ENCODE measurements at places on chromosomes 16 and 17.
A peak's percentile ranks its signal among the peaks of the same experiment; 100 is the strongest.

DNA sequence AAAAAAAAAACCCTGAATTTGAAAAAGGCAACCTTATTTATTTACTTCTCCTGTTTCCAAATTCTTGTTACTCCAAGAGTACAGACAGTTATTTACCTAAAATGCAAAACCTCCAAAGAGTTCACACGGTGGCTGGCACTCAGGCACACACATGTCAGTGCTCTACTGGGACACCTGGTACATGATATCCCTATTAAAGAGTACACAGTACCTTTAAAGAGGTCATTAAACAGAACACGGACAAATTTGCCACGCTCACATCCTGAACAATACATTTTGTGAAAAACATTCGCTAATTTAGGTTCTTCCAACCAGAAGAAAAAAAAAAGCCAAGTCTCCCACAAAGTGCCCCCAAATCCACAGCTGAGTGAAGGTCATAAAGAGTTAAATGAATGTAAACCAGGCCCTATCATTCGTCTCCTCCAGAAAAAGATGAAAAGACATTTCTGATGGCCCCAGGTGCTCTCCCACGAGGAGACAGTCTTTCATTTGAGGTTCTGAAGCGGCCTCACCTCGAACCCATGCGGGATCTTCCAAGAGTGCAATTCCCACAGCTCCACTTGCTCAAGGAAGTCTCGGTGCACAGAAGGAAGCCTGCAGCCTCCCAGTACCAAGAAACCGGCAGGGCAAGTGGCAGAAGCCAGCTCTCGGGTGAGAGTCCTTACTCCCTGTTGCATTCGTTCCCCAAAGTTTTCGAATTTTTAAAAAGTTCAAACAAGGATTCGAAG, 993 bp downstream of the ERN1 start:
- DNase-seq, result peak; percentile 65

DNA sequence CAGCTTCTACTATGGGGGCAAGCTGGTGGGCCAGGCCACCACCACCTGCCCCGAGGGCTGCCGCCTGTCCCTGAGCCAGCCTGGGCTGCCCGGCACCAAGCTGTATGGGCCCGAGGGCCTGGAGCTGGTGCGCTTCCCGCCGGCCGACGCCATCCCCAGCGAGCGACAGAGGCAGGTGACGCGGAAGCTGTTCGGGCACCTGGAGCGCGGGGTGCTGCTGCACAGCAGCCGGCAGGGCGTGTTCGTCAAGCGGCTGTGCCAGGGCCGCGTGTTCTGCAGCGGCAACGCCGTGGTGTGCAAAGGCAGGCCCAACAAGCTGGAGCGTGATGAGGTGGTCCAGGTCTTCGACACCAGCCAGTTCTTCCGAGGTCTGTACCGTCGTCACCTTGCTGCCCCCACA, 19.5 kb downstream of the IRF8 start:
- no peak for DNase-seq

- peak; percentile 49 for DNase-seq
These were observed 38.5 kb downstream of the IGF2BP1 start for GRCh38 chr17:49035470-49036269.

DNA sequence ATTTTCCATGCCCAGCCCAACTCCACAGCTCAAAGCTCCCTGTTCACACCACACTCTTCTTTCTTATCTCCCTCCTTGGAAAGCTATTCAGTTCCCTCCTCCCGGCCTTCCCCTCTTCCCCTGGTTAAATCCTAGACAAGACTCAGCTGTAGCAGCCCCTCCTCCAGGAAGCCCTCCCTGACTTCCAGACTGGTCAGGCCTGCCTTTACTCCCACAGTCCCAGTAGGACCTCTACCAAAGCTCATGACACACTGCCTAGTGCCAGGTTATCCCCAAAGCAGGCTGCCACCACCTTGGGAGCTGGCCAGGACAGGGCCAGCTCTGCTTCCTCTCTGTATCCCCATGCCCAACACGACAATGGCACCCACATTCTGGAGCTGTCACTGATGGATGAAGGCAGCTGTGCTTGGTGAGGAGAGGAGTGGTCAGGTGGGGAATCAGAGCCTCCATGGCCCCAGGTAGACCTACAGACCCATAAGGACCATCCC, 50.0 kb downstream of the BEAN1 start:
- no peak for DNase-seq

DNA sequence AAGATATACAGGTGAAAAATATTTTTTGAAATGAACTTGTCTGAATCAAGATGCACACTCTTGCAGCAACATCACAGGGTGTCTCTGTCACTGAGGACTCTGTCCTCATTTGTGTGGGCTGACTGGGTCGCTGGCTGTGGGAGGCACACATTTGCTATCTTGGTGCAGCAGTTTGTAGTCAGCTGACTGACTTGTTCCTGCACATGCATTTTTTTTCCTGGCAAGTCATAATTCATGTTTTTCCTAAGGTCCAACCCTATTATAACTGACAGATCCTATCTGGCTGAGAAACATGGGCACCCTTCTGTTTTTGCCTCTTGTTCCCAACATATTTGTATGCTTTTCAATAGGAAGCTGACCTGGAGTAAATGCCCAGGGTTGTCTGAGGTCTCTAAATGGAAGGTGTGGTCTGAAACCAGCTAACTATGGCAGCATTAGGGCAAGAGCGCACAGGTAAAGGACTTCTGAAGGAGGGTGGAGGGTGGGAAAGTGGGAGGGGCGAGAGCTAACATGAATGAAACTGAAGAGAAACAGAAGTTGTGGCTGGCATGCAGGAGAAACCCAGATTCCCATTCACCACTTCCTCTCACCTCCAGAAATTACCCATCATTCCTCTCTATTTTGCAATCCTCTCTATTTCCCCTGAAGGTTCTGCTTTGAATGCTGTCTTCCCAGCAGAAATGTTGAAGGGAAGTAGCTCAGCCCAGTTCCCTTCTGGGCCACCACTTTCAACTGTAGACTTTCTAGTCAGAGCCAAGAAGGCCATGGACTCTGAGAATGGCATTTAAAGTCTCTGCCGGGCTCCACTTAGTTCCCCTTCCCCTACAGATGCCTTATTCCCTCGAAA, 166.1 kb downstream of the PRKCA start:
- DNase-seq, result peak; percentile 50

GRCh38 chr17:6109536-6109935, 39.4 kb downstream of the WSCD1 start:
- DNase-seq, result no peak

DNA sequence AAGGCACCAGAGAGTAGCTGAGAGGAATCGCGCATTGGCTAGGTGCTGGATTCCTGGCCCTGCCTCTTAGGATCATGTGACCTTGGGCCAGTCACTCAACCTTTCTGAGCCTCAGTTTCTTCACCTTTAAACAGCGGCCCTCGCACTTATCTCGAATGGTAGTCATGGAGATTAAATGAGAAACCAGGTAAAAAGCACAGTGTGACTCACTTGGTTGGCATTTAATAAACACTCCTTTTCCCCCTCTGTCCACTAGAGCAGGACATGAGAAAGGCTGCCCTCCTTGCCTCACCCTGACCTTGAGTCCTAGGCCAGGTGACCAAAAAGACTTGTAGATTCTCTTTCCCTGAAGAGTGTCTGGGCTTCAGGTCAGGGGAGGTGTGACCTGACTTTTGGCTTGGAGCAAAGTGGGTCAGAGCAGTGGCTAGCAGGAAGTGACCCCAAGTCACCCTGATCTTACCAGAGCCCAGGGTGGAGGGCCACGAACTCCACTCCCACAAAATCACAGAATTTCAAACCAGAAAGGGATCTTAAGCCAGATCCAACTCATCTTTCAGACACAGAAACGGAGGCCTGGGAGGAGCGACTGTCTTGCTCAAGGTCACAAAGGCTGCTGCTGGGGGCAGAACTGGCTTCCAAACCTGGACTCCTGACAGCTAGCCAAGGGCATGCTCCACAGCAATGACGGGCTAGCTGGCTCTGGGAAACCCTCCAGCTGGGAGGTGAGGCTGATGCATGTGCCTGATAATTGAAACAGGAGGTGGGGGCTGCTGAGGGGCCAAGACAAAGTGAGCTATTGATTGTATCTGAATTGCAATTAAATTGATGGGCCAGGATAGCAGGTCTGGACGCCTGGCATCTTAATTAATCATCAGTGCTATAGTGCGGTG, 65.2 kb downstream of the PIPOX start:
- DNase-seq, result no peak

DNA sequence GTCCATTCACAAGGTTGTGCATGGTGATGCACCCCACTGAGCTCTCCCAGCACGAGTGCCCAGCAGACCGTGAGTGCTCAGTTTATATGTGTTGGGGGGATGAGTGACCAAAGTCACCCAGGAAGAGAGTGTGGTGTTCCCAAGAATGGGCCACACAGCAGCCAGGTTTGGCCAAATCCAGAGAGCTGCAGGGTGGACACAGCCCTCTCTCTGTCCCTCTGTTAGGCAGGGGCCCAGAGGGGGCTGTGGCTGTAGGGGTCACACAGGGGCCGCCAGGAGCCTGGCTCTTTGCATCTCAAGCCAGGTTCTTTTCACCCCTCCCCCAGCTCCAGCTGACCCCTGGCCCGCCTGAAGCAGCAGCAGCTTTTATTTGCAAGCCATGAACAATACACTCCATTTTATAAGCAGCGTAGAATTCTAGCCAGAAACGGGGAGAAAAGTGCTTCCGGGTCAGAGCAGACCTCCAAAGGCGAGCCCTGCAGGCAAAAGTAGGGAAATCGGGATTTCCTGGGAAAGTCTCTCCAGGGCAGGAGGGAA, 13.3 kb downstream of the COTL1 start:
- no peak for DNase-seq

GRCh38 chr17:78357177-78357586, 2.7 kb downstream of the SOCS3 start:
- peak; percentile 95 for DNase-seq

DNA sequence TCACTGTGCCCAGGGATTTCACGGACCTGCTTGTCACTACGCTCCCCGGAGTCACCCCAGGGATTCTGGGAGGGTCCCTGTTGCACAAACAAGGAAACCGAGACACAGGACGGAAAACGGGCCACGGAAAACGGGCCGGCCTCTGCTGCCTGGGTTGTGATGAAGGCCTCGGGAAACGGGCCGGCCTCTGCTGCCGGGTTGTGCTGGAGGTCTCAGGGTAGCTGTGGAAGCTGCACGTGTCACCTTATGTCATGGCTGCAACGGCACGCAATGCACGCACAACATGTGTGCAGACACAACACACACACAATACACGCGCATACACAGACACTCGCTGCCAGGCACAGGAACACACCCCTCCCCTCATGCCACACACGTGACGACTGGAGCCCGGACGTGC, 27.0 kb upstream of the GNG13 start:
- no peak for DNase-seq

- no peak for DNase-seq
These were observed 178.3 kb downstream of the PRKCB start for GRCh38 chr16:24013864-24014645.

DNA sequence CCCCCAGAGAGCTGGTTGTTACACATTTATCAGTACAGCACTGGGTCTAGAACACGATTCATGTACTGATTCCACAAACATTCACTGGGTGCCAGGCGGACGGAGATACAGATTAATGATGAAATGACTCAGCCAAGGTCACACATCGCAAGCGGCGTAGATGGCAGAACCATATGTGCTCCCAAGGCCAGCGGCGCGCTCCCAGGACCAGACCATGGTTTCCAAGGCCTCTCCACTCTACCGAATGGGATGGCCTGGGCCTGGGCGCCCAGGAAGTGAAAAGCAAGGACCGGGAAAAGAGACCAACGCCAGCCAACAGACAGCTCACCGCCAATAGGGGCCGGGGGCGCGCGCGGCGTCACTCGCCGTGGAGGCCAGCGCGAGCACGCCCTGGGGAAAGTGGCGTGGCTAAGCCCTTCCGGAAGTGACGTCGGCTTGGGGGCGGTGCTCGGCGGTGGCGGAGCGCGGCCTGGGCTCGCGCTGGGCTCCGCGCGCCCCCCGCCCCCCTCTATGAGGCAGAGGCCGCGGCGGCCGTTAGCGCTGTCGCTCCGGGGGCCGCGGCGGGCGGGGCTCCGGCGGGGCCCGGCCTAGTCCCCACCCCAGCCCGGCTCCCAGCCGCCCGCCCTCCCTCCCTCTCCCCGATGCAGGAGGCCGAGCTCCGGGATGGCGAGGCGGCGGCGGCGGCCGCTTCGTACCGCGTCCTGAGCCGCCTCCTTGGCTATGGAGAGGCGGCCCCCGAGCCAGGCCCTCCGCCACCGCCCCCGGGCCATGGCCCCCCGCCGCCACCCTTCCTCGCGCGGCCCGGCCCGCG, at the start of gene SOCS7:
TSS of gene SOCS7 (plus strand) at position 433 of the 811 bp plus-strand sequence. CDS start at position 642, 209 bp downstream.
- peak; percentile 92 for DNase-seq

DNA sequence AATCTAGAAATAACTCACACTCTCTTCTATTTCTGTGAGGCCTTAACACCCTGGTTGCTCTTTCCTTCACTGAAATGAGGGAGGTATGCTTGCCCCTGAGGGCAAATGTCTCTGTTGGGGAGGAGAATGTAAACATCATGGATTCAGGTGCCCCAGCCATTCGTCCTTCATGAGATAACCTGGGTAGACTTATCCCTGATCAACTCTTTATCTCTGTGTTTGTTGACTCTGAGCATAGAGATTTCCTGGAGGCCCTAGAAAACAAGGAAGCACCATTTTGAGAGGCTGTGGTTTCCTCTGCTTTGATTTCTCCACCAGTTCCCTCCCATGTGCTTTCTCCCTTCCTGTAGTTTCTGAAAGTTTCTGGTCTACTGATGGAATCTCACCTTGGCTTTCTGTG, 77.3 kb downstream of the PHKB start:
- DNase-seq, result no peak

DNA sequence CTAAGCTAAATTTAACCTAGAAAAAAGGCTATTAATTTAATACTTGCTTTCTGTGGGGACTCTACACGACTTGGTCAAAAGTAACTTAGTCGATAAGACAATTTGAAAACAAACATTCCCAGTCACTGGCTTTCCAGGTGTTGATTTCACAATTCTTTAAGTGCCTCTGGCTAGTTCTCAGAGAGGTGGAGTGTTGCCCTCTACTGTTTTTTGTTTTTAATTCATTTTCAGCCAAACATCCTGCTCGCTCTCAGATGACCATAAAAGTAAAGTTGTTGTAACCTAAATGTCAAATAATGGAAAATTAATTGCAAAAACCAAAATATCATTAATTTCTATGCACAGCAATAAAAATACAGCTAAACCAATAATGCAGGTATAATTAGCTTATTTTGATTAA, 107.1 kb downstream of the MYO1D start:
- no peak for DNase-seq

GRCh38 chr17:82871056-82871775, 31.4 kb upstream of the ZNF750 start:
- DNase-seq, result no peak

DNA sequence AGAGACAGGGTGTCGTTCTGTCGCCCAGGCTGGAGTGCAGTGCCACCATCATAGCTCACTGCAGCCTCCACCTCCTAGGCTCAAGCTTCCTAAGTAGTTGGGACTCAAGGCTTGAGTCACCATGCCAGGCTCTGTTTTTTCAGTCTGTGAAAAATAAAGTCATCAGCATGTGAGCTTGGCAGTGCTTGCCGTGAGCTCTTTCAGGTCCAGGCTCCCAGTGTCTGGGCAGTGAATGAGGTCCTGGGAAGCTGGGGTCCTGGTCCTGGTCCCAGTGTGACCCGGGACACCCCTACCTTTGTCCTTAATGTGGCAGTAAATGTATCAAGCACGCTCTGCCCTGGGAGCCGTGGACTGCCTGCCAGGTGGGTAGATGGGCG, 22.9 kb upstream of the RPL13 start:
- no peak for DNase-seq
